ENCODE measurements at places on chromosomes 3 and 15.
A peak's percentile ranks its signal among the peaks of the same experiment; 100 is the strongest.

GRCh38 chr15:39400821-39401550, 179.9 kb upstream of the THBS1 start:
- no peak for DNase-seq

DNA sequence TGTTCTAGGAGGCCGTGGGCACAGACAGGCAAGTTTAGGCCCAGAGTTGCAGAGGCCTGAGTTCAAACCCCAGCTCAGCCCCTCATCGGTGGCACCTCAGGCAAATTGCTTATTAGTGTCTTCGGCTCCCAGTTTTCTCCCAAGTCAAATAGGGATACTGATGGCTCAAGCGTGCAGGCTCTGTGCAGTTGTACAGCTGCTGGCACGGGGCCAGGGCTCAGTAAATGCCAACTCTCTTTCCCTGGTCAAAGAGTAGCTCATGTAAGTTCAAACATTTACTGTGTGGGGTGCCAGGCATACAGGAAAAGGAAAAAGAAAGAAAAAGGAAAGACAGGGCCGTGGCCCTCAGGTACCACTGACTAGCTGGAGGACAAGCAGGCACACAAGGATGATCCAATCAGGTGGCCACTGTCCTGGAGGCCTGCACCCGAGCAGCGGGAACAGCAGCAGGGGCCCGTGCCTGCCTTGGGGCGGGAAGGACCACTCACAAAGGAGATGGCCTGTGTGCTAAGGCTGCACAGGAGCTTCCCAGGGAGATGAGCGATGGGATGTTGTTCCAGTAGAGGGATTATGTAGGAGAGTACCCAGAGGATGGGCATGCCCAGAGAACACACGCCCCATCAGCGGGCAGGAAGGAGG, 70.8 kb downstream of the TBC1D2B start:
- DNase-seq, result no peak

DNA sequence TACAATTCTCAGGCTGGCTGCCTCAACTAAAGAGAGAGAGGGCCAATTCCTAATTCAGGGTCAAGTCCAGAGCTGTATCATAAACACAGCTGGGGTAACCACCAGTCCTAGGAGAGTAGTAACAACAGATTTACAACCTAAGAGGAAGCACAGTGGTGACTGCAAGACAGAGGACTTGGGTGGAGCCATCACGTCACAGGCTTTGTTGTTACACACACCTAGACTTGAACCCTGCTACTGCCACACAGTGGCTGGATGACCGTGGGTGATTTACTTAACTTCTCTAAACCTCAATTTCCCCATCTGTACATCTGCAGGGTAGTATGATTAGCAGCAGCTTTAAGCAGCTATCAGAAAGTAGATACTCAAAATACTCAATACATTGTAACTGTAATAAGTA, 78.6 kb downstream of the MYLK start:
- no peak for DNase-seq

- DNase-seq, result no peak
Observed at GRCh38 chr15:100948430-100948762, 29.2 kb downstream of the LRRK1 start.

GRCh38 chr3:126309861-126310655, 47.1 kb downstream of the KLF15 start:
- no peak for DNase-seq

DNA sequence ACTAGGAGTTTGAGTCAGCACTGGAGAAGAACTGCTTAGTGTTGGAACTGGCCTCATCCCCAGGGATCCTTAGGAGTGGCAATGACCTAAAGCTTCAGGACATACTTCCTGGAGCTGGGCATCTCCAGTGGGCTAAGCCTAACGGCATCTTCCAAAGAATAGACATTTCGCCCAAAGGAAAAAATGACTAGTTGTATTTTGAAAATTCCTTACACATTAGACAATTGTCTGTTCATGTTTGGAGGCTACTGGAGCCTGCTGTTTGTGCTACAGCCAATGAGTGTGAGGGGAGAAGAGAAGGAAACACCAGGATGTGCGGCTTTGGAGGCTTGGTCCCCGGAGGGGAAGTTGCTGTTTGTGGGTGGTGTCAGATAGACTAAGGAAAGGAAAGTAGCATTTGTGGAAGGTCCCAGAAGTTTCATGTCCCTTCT, 77.6 kb downstream of the POLR2M start:
- DNase-seq, result peak; percentile 31

GRCh38 chr3:42545284-42545900, 36.4 kb downstream of the SEC22C start:
- DNase-seq, result no peak

GRCh38 chr3:56795097-56795828, 6.5 kb downstream of the ARHGEF3 start:
- no peak for DNase-seq

DNA sequence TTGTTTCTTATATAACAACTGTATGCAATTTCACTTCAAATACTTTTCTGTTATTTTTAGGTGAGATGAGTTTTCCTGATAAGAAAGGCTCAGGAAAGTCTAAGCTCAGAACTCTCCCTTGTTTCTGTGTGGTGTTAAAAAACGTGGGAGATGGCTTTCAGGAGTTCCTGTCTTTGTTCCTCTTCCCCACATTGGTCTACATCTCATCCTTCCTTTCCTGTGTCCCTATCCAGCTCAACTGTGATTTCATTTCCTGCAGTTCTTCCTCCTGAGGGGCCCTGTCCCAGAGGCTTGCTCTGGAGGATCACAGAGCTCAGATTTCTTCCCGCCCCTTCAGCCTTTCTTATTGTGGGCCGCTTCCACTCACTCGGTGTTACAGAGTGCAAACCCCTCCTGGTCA, 11.2 kb downstream of the SEC13 start:
- no peak for DNase-seq

DNA sequence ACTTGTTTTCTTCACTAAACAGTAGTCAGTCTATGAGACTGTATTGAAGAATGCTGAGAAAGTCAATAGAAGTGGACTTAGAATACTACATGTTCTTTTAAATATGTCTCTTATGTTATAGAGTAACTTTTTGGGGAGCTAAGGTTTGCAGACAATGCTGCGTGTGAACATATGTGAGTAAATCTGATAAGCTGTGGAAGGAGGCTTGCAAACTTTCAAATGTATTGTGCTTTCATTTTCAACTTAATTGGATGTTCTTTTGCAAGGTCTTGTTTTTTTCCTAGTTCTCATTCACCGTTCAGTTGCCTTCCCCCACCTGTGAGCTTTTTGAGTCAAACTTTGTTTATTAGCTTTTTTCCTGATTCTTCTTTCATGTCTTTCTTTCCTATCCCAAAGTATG, 176.2 kb downstream of the LPP start:
- DNase-seq, result no peak

DNA sequence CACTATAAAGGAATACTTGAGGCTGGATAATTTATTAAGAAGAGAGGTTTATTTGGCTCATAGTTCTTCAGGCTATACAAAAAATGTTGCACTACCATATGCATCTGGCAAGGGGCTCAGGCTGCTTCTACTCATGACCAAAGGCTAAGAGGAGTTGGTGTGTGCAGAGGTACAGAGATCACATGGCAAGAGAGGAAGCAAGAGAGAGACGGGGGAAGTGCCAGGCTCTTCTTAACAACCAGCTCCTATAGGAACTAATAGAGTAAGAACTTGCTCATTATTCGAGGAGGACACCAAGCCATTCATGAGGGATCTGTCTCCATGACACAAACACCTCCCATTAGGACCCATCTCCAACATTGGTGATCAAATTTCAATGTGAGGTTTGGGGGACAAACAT, 6.0 kb upstream of the FNDC3B start:
- DNase-seq, result no peak

DNA sequence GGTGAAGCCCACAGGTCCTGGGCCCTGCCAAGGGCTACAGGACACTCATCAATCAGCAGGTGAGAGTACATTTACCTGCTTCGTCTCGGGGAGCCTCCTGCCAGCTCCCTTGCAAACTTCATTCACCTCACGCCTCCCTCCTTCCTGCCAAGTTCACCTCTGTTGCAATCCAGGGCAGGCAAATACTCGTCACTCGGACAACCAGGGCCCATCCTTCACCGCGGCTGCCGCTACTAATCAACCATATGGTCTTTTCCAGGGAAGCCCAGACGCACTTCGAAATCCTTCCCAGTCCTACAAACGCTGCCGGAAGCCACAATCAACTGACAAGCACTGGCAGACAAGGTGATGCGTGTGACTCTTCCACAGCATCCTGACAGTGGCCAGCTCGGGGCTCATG, 200.7 kb upstream of the NSMCE3 start:
- DNase-seq, result no peak

- no peak for DNase-seq
Observed at GRCh38 chr3:50124052-50124799, 30.9 kb upstream of the SEMA3F start.

GRCh38 chr3:8239718-8240695, 261.6 kb upstream of the LMCD1 start:
- DNase-seq, result peak; percentile 15

DNA sequence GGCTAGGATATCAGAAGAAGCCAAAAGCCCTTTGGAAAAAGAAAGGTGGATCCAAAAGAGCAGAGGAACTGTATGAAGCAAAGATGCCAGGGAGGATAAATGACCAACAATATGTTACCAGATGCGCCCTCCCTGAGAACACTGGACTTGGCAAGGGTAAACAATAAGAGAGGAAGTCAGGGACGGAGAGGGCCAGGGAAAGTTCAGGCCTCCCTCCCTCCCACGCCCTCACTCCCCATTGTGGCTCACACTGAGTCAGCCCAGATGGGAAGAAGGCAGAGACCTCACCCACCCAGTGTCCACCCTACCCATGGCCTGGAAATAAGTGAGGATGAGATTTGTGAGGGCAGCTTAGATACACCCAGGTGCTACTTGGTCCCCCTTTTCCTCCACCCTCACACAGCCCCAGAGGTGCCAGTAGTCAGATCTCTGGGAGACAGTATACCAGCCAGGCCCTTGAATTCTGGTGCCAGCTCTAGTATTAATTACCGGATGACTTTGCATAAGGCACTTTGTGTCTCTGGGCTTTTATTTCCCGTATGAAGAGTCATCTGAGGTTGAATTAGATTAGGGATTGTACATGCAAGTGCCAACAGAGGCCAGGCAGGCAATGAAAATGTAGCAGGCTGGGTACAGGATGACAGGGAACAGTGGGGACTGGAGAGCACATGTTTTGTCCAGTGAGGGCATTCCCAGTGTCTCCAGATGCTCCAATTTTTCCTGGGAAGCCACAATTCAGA, 35.1 kb upstream of the FRMD4B start:
- no peak for DNase-seq

GRCh38 chr3:167450195-167450594, 23.6 kb downstream of the SERPINI2 start:
- DNase-seq, result no peak

GRCh38 chr3:109702252-109702651, 364.9 kb upstream of the DPPA4 start:
- no peak for DNase-seq

DNA sequence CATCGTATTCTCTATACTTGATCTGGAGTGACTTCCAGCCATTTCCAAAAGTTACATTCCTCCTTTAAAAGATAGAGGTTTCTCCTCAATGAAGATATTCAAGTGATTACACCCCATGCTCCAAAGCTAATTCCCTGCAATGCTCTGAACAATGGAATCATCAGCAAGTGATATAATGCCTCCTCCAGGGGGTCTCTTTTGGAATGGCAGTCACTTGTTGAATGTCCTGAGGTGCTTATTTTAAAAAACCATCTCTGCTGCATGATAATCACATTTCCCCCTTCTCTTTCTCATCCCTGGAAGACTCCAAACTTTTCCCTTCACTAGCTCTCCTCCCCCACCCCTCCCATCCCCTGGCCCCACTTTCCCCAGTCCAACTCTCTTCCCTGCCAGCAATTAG, 2.6 kb downstream of the LHFPL4 start:
- no peak for DNase-seq

DNA sequence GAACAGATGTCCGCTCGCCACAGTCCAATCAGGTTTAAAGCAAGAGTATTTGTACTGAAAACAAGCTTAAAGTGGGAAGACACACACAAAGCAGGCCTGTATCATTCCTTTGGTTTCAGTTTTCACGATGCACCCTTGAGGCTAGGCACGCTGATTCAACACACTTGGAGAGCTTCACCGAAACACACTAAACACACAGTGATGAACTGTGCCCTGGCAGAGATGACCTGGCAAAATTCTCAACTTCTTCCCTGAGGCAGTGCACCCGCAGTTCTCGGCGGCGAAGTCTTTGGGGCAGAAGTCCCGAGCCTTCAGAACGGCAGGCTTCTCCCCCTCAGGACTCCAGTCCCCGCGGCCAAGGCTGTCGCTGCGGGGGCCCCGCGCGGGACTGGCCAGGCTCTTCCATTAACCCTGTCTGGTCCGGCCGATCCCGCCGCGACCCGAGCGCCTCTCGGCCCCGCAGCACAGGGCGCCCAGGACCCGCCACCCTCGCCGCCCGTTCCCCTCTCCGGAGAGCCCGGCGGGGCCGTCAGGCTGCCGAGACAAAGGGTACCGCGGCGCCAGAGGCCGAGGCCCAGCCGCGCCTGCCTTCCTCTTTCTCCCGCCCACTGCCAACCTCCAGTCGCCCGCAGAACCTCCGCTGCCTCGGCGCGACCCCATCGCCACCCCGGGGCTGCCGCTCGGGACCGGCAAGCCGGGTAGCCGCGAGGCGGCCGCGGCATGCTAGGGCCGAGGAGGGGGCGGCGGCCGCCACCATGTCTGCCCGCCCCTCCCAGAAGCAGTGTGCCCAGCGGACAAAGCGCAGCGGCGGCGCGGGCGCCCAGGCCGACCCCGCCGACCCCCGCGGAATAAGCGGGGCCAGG, 792 bp downstream of the GABPB1 start:
- DNase-seq, result peak; percentile 73

DNA sequence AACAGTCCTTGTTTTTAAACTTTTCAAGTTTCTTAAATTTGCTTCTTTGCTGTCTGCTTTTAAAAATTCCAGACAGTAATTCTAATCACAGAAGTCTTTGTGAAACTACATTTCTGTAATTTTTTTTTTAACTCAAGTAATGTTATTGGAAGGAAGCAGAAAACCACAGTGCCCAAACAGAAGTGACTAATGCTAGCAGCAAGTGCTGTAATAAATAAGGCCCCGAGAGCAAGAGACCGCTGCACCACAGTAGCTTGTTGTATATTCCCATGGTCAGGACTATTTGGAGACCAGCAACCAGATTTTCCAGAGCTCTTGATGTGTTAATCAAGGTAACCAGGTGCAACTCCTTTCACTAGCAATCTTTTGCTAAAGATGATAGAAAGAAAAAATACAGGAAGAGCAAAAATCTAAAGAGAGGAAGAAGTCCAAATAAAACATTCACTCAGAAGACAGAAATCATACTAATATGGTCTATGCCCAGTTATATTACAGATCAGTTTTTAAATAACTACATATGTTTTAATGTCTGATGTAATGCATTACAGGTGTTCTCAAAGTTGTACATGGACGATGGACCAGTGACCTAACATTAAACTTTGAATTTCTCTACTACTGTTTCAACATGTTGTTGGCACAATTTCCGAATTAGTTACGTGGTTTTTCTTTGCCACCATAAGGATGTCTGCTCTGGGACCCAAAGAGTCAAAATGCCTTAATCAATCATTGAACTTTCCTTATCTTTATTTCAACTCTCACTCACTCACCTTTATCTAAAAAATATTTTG, 36.4 kb downstream of the WWTR1 start:
- DNase-seq, result peak; percentile 57

DNA sequence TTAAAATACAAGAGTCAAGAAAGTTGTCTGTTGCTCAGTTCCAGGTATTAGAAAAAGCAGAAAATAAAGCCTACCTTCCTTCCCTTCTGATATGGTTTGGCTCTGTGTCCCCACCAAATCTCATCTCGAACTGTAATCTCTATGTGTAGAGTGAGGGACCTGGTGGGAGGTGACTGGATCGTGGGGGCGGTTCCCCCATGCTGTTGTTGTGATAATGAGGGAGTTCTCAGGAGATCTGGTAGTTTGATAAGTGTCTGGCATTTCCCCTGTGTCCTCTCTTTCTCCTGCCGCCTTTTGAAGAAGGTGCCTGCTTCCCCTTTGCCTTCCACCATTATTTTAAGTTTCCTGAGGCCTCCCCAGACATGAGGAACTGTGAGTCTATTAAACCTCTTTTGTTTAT, 288.8 kb upstream of the LMCD1 start:
- no peak for DNase-seq
